Endodermal cell (in vitro differentiated cells): ENCODE measurements at places on chromosomes 5 and 9.

GRCh38 chr9:17236147-17236546, 101.3 kb downstream of the CNTLN start:
- no peak overlapping the region for H3K4me3 ChIP-seq
- H3K27me3 ChIP-seq = no peaks in the 10 kb centered on the region
- no peak overlapping the region for H3K27ac ChIP-seq
- DNase-seq = no peak
- no peaks in the 10 kb centered on the region for H3K4me1 ChIP-seq
- no peaks in the 10 kb centered on the region for H3K36me3 ChIP-seq

DNA sequence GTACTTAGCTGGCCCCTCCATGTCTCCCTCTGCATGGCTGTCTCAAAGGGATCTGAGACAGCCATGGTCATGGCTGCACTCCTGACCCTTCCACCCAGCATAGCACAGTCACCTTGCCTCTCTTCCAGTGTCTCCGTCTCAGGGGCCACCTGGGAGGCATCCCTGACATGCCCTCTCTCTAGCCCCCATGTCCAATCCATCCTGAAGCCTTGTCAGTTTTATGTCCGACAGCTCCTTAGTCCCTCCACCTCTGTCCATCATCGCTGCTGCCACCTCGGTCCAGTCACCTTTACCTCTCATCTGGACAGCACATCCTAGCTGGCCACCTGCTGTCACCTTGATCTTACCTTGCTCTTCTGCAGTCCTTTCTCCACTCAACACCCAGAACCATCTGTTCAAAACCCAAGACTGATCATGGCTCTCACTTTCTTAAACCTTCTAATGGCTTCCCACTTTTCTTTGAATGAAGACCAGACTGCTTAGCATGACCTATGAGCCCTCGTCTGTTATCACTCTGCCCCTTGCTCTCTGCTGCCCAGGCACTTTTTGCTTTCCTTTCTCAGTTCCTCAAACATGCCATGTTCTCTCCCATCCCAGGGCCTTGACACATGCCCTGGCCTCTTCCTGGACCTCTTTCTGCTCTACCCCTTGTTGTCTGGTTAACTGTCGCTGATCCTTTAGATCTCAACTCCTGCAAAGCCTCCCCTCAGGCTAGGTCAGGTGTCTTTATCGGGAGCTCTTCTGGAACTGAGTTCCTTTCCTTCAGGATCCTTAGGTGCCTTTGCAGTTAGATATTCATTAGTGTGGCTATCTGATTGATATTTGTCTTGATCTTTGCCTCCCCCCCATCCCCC, 181.8 kb upstream of the PITX1 start:
- H3K27me3 ChIP-seq = peaks cover 4% of the 10 kb centered on the region
- no peak overlapping the region for H3K27ac ChIP-seq
- no peak overlapping the region for H3K4me3 ChIP-seq
- H3K36me3 ChIP-seq = no peaks in the 10 kb centered on the region

DNA sequence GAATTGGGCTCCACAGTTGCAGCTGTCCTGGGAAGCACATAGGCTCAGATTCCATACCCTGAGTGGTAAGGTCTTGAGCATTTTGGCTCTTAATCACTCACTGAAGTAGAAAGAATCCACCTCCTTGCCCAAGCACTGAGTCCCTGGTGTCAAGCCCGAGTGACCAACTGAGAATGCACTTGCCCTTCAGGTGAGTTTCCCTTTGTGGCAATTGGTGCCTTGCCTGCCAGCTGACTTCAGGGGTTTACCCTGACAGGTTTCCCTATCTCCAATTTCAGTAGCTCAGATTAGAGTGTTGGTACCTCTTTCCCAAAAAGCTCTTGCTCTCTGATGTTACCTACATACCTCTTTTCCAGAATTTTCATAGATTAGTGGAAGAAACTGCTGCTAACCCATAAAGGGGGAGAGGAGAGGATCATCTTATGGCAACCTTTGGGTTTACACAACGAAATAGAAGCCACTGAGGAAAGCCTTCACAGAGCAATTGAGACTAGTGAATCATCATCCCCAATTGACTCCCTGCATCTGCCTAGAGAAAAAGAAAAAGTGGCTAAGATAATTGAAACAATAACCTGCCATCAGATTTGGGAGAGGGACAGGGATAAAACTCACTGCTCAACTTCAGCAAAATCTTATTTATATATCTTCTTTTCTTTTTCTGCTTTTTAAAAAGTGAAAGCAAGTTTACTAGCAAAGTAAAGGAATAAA, 48.6 kb downstream of the CCL28 start:
- no peak overlapping the region for H3K27ac ChIP-seq
- H3K36me3 ChIP-seq = no peaks in the 10 kb centered on the region
- DNase-seq = no peak
- H3K4me3 ChIP-seq = no peak overlapping the region

GRCh38 chr5:78755822-78756429, 107.4 kb upstream of the LHFPL2 start:
- no peak overlapping the region for H3K27ac ChIP-seq
- H3K4me3 ChIP-seq = no peak overlapping the region
- no peaks in the 10 kb centered on the region for H3K4me1 ChIP-seq
- H3K27me3 ChIP-seq = no peaks in the 10 kb centered on the region

DNA sequence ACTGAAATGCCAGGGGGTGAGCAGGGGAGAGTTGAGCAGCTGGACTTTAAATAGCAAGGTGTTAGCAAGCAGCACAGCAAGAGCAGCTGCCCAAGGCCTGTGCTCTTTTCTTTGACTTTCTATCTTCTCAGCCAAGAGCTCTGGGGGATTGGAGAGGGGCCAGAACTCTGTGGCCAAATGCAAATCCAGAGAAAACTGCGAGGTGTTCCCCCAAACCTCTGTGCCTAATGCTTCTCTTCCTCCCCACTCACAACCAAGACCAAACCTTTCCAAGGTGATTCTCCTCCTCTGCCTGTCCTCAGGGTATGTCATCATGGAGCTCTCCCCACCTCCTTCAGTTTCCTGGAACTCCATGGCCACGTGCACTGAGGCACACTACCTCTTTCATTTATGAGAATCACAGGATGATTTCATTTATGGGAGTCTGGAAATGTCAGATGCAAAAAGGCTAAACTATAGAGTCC, 118.7 kb upstream of the WWC1 start:
- H3K4me3 ChIP-seq = no peak overlapping the region
- H3K27ac ChIP-seq = no peak overlapping the region
- DNase-seq = no peak

DNA sequence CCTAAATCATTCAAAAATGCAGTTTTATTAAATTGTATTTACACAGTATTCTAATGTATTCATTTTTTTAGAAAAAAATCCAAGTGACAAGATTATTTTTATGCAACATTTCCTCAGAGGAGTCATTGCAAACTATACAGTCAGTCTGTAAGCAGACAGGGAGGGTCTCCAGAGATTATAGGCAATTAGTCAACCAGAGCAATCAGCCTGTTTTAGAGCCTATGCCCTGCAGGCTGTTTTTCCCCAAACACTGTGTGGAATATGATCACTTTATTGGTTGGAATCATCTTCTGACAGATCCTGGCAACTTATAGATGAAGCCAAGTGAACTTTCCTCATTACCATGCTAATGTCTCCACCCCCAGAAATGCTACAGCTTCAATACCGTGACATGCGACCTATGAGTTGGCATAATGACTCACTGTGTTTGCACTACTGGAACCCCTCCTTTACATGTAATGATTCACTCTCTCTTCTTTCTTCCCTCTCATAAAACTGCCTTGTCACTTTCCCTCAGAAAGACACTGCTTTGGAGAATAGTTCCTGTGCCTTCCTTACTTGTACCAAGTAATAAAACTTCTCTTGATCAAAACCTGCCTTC, 577.7 kb upstream of the FTMT start:
- no peaks in the 10 kb centered on the region for H3K36me3 ChIP-seq
- no peak overlapping the region for H3K4me3 ChIP-seq
- DNase-seq = no peak
- H3K4me1 ChIP-seq = no peaks in the 10 kb centered on the region
- H3K27me3 ChIP-seq = no peaks in the 10 kb centered on the region
- no peak overlapping the region for H3K27ac ChIP-seq

- H3K4me1 ChIP-seq = no peaks in the 10 kb centered on the region
- no peak for DNase-seq
- H3K36me3 ChIP-seq = no peaks in the 10 kb centered on the region
- H3K4me3 ChIP-seq = no peak overlapping the region
- H3K27me3 ChIP-seq = no peaks in the 10 kb centered on the region
Observed at GRCh38 chr5:99621772-99622681, 693.2 kb upstream of the CHD1 start.

GRCh38 chr5:108753331-108753730, 5.6 kb downstream of the FER start:
- H3K36me3 ChIP-seq = no peaks in the 10 kb centered on the region
- H3K4me1 ChIP-seq = no peaks in the 10 kb centered on the region
- H3K27me3 ChIP-seq = no peaks in the 10 kb centered on the region
- no peak for DNase-seq
- no peak overlapping the region for H3K4me3 ChIP-seq

DNA sequence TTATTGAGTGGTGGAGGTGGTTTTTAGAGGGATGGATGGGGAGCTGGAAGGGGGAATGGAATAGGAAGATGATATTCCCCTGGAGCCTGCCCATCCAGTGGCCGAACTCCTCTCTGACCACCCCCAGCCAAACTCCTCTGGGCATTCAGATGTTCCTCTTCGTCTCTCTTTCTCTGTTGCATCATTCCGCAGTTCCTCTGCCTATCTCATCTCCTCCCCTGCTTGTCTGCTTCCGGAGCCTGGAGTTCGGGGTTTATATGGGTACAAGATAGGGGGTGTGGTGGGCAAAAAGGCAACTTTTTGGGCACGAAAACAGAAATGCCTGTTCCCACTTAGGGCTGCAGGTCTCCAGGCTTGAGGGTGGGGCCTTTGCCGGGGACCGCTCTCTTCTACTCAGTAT, 12.2 kb upstream of the CDK5RAP2 start:
- H3K27me3 ChIP-seq = no peaks in the 10 kb centered on the region
- no peak for DNase-seq
- H3K4me3 ChIP-seq = no peak overlapping the region

- no peak overlapping the region for H3K4me3 ChIP-seq
- H3K4me1 ChIP-seq = no peaks in the 10 kb centered on the region
- peaks cover 30% of the 10 kb centered on the region for H3K27me3 ChIP-seq
Observed at GRCh38 chr9:113131689-113132151, 19.1 kb upstream of the SLC31A2 start.

DNA sequence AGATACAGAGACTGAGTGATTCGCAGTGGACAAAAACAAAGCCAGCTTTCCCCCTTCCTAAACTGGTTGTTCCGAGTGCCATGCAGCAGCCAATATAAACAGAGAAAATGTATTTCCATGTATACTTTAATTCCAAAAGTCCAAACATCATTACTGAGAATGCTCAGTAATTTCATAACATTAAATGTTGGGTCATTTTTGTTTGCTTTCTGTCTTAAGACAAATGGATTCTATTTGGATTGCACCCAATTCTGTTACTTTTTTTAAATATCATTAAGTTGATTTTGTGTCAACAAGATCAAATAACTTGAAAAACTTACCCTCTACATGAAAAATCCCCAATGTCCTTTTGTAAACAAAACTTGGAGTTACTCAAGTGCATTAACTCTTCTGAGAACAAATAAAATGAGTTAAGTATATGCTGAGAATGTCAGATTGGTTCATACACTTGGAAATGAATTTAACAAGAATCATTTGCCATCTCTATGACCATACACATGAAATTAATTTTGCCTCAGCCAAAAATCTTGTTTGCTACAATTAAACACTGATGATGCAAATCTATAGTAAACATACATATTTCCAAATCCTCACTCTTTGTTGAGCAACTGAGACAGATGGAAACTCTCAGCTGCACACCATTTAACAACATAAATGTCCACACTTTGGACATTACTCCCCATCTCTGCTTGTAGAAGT, 19.4 kb downstream of the LURAP1L start:
- no peaks in the 10 kb centered on the region for H3K27me3 ChIP-seq
- no peak overlapping the region for H3K4me3 ChIP-seq
- no peak for DNase-seq
- no peaks in the 10 kb centered on the region for H3K4me1 ChIP-seq

GRCh38 chr5:137533963-137534362, 34.8 kb upstream of the SPOCK1 start:
- DNase-seq = no peak
- H3K36me3 ChIP-seq = no peaks in the 10 kb centered on the region
- no peak overlapping the region for H3K27ac ChIP-seq
- no peaks in the 10 kb centered on the region for H3K4me1 ChIP-seq

GRCh38 chr5:68918306-68918705, 175.5 kb upstream of the SLC30A5 start:
- H3K36me3 ChIP-seq = no peaks in the 10 kb centered on the region
- no peaks in the 10 kb centered on the region for H3K27me3 ChIP-seq
- H3K4me1 ChIP-seq = no peaks in the 10 kb centered on the region
- DNase-seq = no peak

GRCh38 chr9:116482740-116483139, 204.4 kb upstream of the TRIM32 start:
- H3K27ac ChIP-seq = no peak overlapping the region
- peaks cover 11% of the 10 kb centered on the region for H3K27me3 ChIP-seq
- no peaks in the 10 kb centered on the region for H3K4me1 ChIP-seq
- no peaks in the 10 kb centered on the region for H3K36me3 ChIP-seq
- peak; percentile 68 for DNase-seq

- no peak overlapping the region for H3K4me3 ChIP-seq
- no peaks in the 10 kb centered on the region for H3K36me3 ChIP-seq
- peak; percentile 74 for DNase-seq
- H3K27ac ChIP-seq = no peak overlapping the region
- H3K4me1 ChIP-seq = peaks cover 19% of the 10 kb centered on the region
- H3K27me3 ChIP-seq = no peaks in the 10 kb centered on the region
Observed at GRCh38 chr9:38284588-38285051, 107.9 kb upstream of the ALDH1B1 start.

DNA sequence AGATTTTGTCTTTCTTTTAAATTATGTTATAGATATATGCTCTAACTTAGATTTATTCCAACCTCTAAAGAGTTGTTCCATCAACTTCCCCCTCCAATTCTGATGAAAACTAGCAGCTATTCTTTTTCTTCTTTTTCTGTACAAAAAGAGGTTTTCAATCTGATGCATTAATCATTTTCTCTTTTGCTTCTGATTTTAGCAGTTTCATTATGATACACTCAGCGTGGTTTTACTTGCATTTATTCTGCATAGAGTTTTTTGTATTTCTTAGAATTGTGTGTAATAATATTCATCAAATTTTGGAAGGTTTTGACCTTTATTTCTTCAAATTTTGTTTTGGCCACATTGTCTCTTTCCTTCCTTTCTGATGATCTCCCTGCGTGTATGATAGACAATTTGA, 968.1 kb upstream of the CDH18 start:
- H3K4me3 ChIP-seq = no peak overlapping the region
- no peaks in the 10 kb centered on the region for H3K36me3 ChIP-seq
- H3K27ac ChIP-seq = no peak overlapping the region
- DNase-seq = no peak

- no peaks in the 10 kb centered on the region for H3K27me3 ChIP-seq
- no peak overlapping the region for H3K4me3 ChIP-seq
- no peak overlapping the region for H3K27ac ChIP-seq
- H3K4me1 ChIP-seq = no peaks in the 10 kb centered on the region
- H3K36me3 ChIP-seq = no peaks in the 10 kb centered on the region
Observed at GRCh38 chr9:99286536-99286935, 64.5 kb downstream of the SEC61B start.

GRCh38 chr9:99368341-99369326, 146.6 kb downstream of the SEC61B start:
- no peak overlapping the region for H3K4me3 ChIP-seq
- H3K36me3 ChIP-seq = no peaks in the 10 kb centered on the region
- DNase-seq = no peak
- H3K27ac ChIP-seq = peak overlapping the region; percentile 68
- no peaks in the 10 kb centered on the region for H3K4me1 ChIP-seq
